ENCODE measurements at places on chromosomes 5 and 9. TPM values are rescaled to one million over a fixed set of nuclear protein-coding genes. Genes with fewer than 3 reads are reported as not detected.

GRCh38 chr5:171316258-171317121, 7.4 kb downstream of the TLX3 start:
- DNase-seq: peak; percentile 67

DNA sequence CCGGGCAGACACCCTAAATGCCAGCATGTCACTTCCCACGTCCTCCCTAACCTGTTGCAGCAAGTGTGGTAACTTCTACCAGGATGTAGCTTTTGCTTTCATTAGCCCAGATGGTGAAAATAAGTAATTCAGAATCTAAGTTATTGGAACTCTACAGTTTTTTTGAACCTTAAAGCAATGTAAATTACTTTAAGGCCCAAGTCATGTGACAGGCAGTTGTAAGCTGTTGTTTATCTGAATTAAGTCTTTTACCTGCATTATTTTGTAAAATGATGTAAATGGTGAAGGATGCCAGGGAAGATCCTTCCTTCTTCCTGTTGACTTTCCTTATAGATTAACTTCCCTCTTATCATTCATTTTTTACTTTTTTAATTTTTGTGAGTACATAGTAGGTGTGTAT, 670.2 kb downstream of the SEMA5A start:
- DNase-seq: no peak

- no peak for DNase-seq
Measured at GRCh38 chr5:125581311-125581710, 834.9 kb upstream of the ZNF608 start.

The FAM221B gene
- 0.09 TPM for polyA plus RNA-seq

- no peak for DNase-seq
Measured at GRCh38 chr5:66080664-66081063, 63.4 kb upstream of the SREK1 start.

DNA sequence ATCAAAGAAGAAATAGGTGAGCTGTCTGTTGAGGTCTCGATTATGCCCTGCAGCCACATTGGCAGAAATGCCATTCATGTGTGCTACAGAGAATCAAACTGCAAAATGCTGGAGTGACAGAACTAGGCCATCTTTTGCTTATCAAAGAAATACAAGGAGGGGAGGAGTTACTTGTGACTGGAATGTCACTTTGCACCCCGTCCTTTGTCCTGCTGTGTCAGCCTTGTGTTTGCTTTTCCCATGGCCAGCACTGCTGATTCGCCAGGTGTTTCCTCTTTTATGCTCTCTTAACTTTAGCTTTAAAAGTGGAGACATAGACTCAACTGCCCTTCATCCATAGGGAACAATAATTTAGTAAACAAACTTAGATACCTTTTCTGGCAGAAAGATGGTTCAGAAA, 54.3 kb downstream of the SLC46A2 start:
- DNase-seq: peak; percentile 35

DNA sequence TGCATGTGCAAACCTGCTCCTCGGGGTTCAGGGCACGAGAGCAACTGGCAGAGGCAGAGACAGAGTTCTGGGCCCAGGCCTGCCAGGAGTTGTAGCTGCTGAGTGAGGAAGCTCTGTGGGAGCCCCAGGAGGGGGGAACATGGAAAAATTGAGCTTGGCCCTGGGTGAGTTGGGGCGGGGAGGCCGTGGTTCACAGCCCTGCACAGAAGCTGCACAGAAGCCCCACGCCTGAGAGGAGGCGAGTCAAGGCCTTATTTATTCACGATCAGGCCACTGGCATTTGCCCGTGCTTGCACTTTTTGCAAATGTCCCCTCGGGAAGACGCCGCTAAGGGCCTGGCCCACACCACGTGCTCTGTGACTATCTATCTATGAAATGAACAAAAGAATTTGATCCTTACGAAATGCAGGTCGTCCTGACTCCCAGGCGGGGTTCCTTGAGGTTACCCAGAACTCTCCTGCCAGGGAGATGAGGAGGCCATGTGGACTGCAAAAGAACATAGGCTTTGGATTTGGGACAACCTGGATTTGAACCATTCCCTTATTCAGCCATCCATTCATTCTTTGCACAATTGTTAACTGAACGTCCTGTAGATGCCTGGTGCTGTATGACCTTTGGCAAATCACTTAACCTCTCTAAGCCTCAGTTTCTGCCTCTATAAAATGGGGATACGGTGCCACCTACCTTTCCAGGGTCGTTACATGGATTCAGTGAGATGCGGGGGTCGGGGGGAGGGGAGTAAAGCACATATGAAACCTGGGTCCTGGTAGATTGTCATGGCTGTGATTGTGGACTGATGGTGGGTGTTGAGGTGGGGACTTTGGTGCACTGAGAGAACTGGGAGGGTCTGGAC, 17.9 kb downstream of the COL27A1 start:
- DNase-seq: no peak

The KCNV2 gene
- polyA plus RNA-seq: 0.60 TPM

The ACOT12 gene
- polyA plus RNA-seq: 0.54 TPM

All from GM23338 (cell line).